ENCODE measurements at places on chromosomes 11 and 22. TPM values are rescaled to one million over a fixed set of nuclear protein-coding genes. Genes with fewer than 3 reads are reported as not detected.

DNA sequence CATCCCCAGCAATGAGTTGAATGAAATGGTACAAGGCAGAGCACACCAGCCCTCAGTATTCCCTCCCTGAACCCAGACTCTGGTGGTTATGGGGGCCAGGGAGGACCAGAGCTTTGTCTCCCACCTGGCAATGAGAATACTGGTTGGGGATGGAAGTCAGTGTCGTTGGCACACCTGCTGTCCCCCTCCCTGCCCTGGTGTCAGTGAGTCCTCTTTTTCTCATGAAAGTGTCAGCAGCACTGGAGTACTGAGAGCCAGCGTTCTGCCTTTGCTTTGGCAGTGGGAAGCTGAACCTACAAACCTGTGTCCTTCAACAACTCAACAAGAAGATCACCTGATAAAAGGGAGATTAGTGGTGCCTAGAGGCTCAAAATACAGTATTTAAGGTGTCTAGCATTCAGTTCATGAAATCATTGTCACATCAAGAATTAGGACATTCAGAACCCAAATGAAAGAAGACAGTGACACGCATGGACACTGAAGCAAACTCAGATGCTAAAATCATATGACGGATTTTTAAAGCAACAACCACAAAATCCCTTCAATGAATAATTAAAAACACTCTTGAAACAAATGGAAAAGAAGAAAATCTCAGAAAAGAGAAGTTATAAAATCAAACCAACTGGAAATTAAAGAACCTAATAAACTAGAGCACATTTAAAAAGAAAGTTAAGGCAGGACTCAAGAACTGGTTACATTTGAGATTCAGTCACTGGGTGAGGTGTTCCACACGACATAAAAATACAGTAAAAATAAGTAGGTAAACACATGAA, 77.5 kb upstream of the VPREB1 start:
- no peak for DNase-seq

ANO3 gene
- total RNA-seq, result under 0.01 TPM

GRCh38 chr22:37316875-37317371, 34.6 kb downstream of the CYTH4 start:
- peak; percentile 83 for DNase-seq

- DNase-seq, result no peak
These were observed 50.2 kb downstream of the FLRT1 start for GRCh38 chr11:64085906-64086257.

OR4D5 gene
- not detected for total RNA-seq

DNA sequence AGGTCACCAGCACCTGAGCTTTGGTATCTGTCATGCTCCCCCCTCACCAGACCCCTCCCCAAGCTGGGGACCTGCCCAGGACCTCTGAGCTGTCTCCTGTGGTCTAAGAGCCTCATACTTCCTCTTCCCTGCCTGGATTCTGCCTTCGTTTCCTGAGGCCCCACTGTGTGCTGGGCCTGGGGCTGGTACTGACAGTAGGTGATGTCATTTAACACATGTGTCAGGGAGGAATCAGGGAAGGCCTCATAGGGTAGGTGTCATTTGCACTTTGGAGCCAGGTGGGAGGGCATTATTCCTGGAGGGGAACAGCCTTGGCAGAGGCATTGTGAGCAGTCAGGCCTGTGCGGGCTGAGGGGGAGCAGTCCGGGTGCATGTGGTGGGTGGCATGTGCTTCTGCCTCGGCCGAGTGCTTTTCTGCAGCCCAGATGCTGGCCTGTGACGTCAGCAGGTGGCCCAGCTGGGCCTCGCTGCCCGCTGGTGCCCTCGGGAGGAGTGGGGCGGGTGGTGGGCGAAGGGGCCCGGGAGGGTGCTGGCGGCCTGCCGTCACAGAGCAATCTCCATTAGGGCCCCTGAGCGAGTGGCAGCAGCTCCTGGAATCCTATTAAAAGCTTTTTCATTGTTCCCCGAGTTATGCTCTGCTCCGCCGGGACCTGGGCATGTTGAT, 9.1 kb downstream of the FLRT1 start:
- DNase-seq, result no peak

ZP1 gene
- total RNA-seq, result not detected

- DNase-seq, result no peak
These were observed 16.6 kb downstream of the SLC43A3 start for GRCh38 chr11:57410287-57410686.

DNA sequence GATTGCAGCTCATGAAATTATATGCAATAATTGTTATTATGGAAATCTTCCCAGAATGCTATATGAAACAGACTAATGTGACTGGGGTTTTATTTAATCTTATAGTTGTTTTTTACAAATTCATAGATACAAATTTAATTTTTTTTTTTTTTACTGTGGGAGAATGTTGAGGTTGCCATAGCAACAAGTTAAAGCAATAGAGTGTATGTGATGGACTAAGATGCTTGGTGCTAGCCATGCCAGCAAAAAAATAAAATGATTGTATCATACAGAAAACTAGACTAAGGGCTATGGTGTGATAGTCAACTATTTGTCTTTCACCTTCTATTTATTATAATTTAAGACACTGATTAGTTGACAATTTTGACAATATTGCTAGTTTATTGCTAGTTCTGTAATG, 163.2 kb upstream of the BLID start:
- no peak for DNase-seq

KCNJ11 gene
- total RNA-seq, result 6.6 TPM

- DNase-seq, result peak; percentile 95
These were observed 21.7 kb upstream of the PLAAT3 start for GRCh38 chr11:63635762-63636465.

DNA sequence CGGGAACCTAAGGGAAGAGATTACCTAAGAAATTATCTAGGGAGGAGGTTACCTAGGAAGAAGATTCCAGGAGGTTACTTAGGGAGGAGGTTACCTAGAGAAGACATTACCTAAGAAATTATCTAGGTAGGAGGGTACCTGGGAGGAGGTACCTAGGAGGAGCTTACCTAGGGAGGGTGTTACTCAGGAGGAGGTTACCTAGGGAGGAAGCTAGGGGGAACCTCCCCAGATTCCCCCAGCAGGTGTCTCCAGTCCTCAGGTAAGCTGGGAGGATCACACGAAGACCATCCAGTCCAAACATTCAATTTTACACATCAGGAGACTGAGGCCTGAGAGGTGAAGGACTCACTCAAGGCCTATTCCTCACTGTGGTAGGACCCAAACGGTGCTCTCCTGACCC, 482.8 kb downstream of the TBC1D22A start:
- no peak for DNase-seq

ACR gene
- not detected for total RNA-seq

DNA sequence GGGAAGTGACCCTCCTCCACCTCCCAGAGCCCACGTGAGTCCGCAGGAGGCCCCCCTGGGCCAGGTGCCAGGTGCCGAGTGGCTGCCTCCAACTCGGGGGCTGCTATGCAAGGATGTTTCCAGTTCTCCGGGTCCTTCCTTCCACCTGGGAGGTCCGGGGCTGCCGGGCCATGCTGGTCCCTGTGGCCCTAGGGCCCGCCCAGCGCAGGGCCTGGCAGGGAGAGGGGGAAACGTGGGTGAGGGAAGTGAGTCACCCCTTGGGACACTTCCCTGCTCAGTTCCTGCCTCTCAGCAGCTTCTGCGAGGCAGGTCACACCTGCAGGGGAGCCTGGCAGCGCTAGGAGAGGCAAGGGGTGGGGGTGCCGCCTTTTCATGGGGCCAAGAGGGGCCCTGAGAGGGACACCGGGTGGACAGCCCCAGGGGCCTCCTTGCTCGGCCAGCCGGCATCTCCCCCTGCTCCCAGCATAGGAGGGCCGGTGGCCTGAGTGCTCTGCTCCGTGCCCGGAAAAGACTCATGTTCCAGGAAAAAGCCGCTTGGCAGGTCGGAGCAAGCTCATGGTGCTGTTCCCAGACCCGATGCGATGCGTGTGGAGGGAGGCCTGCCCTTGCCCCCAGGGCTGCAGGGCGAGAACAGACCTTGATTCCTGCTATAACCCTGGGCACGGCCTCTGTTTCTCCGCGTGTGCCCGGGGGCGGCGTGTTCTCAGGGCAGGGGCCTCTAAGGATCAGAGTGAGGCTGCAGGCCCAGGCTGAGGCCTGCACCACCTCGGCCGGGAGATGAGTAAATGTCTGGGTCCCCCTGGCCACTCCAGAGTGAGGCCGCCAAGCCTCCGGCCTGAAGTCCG, 30.3 kb upstream of the WNT7B start:
- DNase-seq, result peak; percentile 83

- no peak for DNase-seq
These were observed 64.1 kb downstream of the HORMAD2 start for GRCh38 chr22:30144391-30144790.

TENM4 gene
- total RNA-seq, result not detected

MS4A14 gene
- not detected for total RNA-seq

DNA sequence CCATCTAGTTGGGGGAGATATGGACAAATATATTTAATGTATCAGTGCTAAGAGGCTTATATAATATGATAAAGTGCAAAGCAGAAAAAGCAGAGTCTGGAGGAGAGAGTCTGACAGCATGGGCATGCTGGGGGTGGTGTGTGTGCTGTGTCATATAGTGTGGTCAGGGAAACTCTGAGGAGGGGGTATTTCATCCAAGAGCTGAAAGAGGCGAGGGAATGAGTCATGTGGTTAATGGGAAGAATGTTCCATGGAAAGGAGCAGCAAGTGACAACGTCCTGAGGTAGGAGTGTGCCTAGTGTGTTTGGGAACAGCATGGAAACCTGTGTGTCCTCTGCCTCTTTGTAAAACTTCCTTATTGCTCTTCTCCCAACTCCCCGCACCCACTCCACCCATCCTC, 38.0 kb downstream of the EIF3F start:
- DNase-seq, result no peak
